ENCODE measurements at places on chromosomes 11 and 22.

- peak; percentile 82 for DNase-seq
Observed at GRCh38 chr11:77082838-77083565, 16.2 kb downstream of the CAPN5 start.

DNA sequence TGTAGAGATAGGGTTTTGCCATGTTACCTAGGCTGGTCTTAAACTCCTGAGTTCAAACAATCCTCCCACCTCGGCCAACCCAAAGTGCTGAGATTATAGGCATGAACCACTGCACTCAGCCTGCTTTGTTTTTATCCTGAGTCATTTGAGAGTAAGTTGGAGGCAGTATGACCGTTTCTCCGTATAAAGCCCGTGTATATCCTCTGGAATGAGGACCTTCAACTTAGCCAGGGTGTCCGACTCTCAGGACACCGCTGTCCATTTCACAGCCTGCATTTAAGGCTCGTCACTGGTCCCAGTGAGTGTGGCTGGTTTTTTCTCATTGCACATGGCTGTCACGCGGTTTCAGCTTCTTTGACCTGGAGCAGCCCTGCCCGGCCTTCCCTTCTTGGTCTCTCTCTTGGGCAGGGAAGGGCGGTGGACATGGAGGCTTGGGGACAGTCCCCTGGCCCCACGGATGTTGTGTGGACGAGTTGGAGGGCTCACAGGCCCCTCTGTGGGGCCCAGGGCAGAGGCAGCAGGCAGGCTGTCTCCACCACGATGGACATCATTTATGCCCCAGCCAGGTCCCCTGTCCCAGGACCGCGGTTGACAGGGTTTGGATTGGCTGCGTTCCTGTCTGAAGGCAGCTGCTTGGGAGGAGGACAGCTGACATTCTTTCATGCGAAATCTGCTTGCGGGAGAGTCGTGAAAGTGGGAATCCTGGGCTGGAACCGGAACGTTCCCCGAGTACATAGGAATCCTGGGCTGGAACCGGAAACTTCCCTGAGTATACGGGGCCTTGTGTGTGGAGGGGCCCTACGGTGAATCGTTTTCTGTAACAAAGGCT, 93.3 kb downstream of the KCNQ1 start:
- DNase-seq, result no peak

DNA sequence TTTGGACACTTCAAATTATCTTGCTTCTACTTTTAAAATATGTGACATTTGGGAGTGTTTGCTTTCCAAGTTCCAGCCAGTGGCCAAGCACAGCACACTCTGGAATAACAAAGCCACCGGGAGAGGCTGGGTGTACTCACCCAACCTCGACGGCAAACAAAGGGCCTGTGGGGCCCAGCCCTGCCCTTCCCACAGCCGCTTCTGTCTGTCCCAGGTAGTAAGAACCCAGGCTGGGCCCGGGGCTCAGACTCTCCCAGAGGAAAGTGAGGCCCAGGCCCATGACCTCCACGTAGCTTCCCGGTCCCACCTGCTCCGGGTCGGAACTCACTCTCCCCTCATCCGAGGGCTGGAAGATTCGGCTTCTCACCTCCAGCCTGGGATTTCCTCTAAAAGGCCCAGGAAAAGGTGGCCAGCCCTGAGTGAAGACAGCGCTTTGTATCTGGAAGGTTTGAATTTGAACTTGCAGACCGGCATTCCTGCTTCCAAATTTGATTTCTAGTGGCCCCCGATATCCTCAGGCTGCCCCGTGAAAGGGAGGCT, 93.5 kb downstream of the CELSR1 start:
- no peak for DNase-seq

DNA sequence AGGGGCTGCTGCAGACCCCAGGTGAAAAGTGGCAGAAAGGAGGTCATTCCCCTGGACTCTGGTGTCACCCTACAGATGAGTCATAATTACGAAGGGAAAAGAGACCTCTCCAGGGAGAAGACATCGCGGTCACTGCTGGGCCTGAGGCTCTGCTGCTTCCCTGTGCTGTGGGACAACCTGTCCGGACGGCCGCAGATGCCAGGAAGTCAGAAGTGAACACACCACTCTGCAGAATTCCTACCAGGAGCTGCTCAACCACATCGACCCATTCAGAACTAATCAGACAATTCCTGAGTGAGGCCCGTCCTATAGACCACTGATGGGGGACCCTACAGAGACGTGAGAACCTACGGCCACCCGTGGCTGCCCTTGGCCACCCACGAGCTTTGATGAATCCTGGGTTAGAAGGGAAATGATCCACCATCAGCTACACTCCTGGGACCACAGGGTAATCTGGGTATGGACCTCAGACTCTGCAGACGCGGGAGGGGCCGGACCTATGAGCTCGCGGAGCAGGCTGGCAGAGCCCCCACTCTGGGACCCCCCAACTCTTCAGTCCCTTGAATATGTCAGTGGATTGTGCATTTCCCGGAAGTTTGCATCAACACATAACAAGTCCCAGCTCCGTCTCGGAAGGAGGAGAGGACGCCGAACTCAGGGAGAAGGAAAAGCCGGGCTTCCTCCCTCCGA, 636.7 kb downstream of the BRD1 start:
- no peak for DNase-seq

DNA sequence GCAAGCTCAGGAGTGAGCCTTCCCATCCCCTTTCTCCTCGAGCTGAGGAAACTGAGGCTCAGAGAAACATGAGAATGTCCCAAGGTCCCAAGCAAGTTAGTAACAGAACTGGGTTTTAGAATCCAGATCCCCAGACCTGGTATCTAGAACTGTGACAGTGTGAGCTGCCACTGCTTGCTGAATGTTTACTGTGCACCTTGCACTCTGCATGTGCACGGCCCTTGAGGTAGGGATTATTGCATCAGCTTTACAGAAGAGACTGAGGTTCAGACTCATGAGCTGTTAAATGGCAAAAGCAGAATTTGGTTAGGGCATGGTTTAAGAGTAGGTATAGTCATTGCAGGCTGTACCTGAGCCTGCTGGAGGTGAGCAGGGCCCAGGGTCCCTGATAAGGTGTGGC, 3.8 kb upstream of the MPPED1 start:
- no peak for DNase-seq

- DNase-seq, result no peak
Observed at GRCh38 chr11:32068134-32068870, 22.6 kb upstream of the RCN1 start.

GRCh38 chr11:95790933-95791708, 823 bp downstream of the CEP57 start:
- no peak for DNase-seq

DNA sequence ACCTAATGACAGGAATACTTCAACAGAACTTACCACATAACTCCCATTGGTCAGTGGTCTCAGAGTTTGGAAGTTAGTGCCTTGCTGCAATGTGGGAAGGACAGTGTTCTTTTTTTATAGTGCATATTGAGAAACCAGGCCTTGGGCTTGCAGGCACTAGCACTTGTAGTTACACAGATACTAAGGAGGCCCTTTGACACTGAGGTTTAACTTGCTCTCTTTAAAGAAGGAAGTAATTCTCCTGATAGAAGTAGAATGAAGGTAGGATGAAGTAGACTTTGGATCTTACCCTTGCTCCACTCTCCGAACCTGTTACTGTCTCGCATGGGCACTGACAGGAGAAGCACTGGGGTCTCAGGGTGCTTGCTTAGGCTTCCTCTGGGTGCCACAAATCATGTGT, 31.0 kb upstream of the ST14 start:
- DNase-seq, result no peak
